ENCODE measurements at places on chromosomes 11 and 22. TPM values are rescaled to one million over a fixed set of nuclear protein-coding genes. Genes with fewer than 3 reads are reported as not detected.

DNA sequence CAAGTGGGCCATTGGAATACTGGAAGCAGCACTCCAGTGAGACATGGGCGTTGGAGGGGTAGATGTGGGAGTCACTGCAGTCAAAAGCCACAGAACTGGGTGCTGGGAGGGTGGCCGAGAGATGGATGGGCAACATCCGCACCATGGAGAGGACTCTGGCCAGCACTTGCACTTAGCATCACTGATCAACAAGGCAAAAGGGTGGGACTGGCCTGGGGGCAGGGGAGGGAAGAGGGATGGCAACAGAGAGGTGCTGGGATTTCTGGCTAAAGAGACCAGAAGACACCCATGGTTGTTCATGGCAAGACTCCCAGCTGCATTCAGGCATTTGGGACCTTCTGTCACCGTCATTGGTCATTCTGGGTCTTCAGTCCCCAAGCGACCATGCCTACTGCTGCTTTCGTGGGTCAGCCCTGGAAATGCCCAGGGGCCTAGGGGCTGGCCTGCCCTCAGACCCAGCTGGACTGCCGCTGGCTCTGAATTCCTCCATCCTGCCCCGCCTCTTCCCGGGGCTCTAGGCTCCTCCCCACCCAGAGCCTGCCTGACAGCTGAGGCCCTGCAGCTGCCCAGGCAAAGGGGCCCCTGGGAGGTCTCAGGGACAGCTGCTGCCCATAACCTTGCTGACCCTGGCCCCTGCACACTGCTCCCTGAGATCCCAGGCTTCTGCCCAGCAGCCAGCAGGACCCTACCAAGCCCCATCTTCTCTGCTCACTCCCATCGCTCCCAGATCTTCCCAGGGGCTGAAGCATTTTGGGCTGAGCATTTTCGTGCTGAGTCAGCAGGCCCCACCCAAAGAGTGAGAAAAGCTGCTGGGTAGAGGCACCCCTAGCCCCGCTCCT lies 13.0 kb upstream of the CDC42EP2 start:
- no peak for DNase-seq

The GNAZ gene
- total RNA-seq = 2.3 TPM

- no peak for DNase-seq
Measured at GRCh38 chr11:19955660-19956059, 204.6 kb downstream of the DBX1 start.

The PRRG4 gene
- total RNA-seq = 0.25 TPM

DNA sequence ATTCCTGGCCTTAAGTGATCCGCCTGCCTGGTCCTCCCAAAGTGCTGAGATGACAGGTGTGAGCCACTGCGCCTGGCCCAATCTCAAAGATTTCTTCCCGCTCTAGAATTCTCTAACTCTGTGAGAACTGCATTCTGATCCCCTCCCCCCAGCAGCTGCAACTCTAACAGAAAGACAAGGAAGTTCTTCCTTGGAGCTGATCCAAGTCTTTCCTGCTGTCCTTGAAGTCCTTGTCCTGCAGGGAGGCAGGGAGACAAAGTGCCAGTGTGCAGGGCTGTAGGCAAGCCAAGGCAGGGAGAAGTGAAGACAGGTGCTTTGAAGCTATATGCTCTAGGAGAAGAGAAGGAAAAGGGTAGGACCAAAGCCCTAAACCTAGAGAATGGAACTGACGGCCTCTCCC lies 9.5 kb upstream of the GGA1 start:
- DNase-seq = no peak

DNA sequence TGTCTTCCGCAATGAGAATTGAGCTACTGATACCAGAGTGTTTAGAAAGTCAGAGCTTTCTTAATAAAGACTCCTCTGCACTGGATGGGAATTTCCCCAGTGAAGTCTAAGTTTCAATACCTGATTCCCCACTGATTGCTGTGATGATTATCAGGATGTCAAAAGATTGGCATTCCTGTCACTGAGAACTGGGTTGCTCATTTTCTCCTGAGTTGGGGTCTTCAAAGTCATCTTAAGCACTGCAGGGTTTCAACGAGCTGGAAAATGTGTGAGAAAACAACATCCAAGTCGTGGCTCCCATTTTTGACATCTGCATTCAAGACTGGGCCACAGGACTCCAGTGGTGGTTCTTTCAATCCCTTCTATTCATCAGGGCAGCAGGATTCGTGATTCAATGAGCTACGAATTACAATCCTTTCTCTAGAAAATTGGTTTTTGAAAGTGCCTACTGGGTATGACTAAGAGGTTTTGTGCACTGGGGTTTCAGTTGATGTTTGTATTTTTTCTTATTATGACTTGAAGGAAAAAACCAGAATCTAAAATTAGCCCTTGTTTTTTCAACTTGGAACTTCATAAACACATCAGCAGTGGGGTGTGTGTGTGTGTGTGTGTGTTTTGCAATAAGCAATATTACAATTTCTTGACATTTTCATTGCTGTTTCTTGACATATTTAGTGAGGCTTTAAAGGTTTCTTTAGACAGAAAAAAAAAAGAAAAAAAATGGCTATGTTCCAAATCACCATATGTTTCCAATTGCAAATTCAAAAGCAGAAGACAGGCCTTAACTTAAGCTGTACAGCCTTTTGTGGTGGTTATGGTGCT lies 233.0 kb downstream of the FAM76B start:
- peak; percentile 50 for DNase-seq

- DNase-seq = no peak
Measured at GRCh38 chr11:109133159-109133558, 288.8 kb upstream of the C11orf87 start.

The DNAL4 gene
- total RNA-seq = 6.4 TPM

The CNTN5 gene
- total RNA-seq = 3.8 TPM

GRCh38 chr11:87013912-87014825 lies 23.6 kb upstream of the TMEM135 start:
- DNase-seq = no peak

GRCh38 chr11:113243696-113244095 lies 70.7 kb upstream of the TTC12 start:
- DNase-seq = no peak

DNA sequence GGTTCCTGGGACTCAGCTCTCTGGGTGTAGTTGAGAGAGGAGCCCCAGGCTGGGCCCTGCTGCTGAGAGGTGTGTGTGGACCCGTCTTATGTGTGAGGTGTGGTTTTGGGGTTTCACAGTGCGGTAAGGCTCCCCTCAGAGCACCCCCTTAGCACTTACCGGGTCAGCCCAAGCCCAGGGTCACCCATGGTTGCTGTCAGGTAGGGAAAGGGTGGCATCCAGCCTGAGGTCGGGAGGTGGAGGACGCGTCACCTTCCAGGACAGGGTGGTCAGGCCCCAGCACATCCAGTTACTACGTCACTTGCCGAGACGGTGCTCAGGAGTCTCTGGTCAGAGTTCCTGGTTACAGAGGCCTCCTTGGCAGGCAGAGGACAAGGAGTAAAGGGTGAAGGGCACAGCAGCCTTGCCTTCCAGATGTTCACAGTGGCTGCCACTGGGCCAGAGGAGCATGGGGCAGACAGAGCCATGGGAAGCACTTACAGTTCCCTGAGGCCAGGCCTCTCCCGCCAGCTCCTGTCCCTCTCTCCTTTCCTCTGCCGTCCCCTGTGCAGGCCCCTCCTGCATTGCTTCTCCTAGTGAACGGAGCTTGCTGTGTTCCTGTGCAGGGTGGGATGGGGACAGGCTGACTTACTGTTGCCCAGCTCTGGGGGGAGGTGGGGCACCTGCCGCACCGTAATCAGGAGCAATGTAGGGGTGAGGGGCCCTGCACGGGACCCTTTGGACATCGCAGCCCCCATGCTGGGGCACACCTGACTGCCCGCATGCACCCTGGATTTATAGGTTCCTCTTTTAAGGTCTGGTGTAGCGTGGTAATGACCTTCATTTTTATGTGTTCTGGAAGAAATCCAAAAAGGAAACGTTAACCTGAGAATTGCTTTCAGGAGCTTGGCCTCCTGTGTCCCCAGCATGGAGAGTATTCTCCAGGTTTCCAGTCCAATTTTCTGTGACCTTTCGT lies 285.9 kb downstream of the TBC1D22A start:
- no peak for DNase-seq

GRCh38 chr11:35077709-35078469 lies 61.1 kb upstream of the CD44 start:
- DNase-seq = peak; percentile 37

The OR56A1 gene
- total RNA-seq = not detected

The FOLH1 gene
- 1.5 TPM for total RNA-seq

DNA sequence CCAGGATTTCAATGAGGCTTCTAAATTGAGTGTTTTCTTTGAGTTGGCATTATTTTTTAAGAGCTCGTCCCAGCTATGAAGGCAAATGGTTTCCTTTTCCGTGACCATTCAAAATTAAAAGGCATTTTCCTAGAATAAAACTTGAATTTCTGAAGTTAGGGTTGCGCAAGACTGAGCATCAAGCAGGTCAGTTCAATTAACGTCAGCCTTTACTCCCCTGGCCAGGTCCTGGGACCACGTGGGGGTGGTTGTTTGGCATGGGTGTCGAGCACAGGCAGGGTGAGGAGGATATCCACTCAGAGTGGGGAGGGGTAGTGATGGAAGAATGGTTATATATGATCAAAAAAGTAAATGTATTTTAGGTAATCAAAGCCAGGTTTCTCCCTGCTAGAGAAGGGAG lies 43.4 kb upstream of the TSKU start:
- DNase-seq = no peak

GRCh38 chr22:19848298-19849224 lies 6.1 kb downstream of the GNB1L start:
- DNase-seq = no peak

DNA sequence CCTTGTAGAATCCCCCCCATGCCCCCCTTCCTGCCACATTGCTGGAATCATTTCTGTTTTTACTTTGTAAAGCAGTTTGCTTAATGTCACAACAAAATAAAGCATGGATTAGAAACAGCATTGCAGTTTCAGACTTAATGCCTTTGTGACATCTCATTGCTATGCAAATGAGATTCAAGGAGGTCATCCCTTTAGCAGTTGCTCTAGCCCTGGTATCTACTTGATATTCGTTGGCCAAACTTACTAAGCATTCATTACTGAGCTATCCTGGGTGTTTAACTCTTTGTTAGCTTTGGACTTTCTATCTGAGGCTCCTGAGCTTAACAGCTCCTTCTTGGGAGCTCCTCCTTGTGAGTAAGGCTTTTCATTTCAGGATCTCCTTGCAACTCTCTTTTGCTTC lies 16.3 kb downstream of the FAT3 start:
- DNase-seq = no peak

DNA sequence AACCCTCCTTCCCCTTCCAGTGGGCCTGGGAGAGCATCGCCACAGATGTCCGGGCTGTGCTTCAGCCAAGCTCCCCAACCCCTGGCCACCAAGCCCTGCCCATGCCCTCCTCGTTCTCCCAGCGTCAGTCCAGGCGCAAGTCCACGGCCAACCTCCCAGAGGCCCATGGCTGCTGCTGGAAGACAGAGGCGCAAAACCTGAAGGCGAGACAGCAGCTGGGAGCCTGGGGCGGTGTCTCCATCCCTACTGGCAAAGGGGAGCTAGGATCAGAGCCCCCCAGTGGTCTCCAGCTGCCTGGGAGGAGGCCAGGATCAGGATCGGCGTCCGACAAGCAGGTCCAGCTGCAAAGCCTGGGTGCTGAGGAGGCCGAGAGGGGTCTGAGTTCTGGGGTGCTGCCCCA lies 1.9 kb downstream of the TSGA10IP start:
- no peak for DNase-seq

DNA sequence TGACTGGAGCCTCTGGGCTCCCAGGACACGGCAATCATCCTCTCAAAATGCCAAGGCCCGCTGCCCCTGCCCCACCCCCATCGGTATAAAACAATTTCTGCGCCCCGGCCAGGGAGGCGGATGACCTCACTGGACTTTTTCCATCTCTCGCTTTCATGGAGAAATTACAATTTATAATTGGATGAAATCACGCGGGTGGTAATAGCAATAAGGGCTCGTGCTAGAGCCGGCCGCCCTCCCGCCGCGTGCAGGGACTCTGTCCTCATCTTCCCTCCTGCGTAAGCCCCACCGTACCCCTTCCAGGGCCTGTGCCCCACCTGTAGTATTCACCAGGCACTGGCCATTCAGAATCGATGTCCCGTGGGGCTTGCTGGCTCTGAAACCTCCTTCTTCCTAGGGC lies 64.5 kb downstream of the MACROD1 start:
- no peak for DNase-seq
